ENCODE measurements at places on chromosomes 12 and 14.

DNA sequence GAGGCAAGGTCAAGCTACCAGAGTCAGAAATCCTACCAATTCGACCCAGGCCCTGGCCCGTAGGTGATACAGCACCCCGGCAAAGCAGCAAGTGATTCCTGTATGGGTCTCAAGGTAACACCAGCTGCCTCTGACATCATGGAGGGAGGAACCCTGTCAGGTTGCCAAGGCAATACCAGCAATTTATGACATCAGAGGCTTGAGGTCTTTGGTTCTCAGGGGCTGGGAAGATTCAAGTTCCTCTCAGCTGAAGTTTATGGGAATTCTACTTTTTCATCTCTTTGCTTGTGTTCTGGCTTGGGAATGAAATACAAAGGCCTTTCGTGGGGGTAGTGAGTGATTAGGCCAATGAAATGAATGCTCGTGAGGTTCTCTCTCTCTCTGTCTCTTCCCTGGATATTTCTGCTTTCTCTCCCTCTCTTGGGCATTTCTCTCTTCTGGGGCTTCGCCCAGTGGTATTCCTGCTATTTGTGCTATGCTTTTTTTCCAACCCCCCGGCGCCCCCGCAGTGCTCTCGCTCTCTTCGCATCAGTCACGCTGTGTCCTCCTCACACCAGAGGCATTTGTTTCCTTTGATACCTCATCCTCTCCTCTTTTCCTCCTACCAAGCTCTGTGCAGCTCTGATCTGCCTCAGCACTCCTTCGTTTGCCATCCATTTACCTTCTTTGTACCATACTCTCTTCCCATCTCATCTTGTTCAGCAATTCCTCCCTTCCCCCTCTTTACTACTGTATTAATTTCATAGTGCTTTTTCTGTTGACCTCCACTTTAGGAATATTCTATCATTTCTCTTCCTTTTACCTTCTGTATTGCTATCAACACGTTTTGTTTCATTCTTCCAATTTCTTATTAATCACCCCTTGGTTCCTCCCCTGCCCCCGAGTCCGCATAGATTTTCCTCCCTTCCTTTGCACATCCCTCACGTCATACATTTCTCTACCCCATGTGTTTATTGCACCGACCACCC lies 2.9 kb downstream of the ZFHX2 start:
- DNase-seq = no peak

DNA sequence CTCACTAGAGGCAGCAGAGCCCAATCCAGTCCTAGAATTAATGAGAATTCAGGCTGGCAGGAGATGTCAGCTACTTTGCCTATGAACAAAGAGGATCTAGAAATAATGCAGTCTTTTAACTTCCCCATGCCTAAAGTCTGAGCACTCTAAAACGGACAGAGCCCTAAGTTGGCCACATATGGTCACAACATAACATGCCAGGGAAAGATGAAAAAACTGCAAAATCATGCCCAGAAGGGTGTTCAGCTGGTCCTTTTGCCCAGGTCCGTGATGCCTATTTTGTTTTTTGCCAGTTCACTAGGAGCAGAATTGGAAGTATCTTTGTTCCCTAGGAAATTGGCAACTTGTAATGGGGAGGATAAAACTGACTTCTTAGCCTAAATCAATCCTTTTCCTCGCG lies 20.3 kb upstream of the LMNTD1 start:
- DNase-seq = no peak

- DNase-seq = no peak
These were observed 66.9 kb downstream of the FOXN3 start for GRCh38 chr14:89350152-89350551.

- no peak for DNase-seq
These were observed 3.9 kb upstream of the GPR84 start for GRCh38 chr12:54368025-54368708.

- DNase-seq = no peak
These were observed 48.2 kb downstream of the CALM1 start for GRCh38 chr14:90445011-90445410.

Data from HT1080 (cell line).